ENCODE measurements at places on chromosomes 7 and 10.

DNA sequence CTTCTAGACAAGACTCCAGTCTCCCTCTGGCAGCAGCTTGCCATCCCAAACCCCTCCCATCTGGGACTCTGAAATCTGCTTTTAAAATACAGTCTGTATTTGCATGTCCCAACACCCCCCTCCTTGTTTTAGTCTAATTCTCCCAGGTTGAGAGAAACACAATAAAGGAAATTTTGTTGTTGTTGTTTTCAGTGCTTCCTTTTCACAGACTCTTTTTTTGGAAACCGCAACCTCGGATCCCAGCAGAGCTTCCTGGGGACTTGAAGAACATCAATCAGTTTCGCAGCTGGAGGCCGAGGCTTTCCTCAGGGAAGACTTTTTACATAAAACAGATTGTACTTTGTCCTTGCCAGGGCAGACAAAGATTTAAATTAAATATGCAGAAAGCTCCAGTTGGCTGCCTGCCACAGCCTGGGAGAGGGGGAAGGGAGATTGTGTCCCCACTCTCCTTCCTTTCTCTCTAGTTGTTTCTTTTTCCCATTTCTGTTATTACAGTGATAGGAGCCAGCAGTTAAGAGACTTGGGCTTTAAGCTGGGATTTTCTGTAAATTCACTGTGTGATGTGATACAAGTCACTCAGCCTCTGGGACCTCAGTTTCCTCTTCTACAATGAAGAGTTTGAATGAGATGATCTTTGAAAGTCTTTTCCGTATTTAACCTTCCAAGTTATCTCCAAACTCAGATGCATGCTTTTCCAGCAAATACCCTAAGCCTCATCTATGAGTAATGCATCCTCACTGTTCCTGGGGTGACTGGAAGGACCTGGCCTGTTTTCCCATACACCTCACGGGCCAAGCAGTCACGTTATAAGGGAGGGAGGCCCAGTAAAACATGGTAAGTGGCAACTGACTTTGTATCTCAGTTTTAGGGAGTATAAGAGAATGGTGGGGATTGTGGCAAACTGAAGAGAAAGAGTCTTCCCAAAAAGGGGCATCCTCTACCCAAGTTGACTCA is 192.3 kb downstream of the REEP3 start:
- DNase-seq, result no peak

GRCh38 chr7:56256108-56256507 is 139.9 kb upstream of the NUPR2 start:
- DNase-seq, result no peak

DNA sequence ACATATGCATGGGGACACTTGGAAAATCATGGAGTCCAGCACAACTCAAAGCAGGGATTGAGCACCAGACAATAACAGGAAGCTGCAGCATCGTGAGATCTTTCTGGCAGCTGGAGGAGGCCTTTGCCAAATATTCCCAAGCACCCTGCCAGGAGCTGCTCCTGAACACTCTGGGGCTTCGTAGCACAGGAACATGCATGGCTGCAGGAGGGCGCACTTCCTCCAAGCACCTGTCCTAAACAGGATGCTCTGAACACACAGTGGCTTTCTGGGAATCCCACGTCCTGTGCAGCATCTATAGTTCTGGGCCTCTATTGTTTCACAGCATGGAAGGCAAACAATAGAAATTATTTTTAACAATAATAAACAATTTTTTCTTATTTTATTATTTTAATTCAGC is 4.1 kb downstream of the ABLIM1 start:
- no peak for DNase-seq

DNA sequence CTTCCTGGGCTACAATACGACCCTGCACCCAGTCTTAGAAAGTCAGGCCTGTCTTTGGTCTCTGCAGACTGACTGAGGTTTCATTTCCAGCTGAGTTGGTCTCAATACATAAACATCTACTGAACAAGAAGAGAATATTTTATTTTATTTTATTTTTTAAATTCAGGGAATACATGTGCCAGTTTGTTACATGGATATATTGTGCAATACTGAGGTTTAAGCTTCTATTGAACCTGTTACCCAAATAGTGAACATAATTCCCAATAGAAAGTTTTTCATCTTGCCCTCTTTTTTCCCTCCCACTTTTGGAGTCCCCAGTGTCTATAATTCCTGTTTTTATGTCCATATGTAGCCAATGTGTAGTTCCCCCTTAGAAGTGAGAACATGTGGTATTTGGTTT is 10.7 kb downstream of the FZD8 start:
- no peak for DNase-seq

DNA sequence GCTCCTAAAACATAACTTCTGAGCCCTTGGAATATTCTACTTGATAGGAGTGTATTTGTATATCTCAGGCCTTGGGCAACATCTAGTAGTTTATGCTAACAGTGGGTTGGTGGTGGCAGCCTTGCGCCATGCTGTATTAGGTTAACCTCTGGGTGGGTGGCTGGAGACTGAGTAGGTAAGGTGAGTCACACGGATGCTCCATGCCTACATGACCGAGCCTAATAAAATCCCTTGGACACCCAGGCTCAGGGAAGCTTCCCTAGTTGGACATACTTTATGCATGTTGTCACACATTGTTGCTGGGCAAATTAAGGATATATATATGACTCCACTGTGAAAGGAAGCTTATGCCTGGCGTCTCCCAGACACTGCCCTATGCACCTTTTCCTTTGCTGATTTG is 6.0 kb upstream of the DAGLB start:
- DNase-seq, result no peak

Measured in GM10248 (cell line).